ENCODE measurements at places on chromosomes 4 and X.

- peak; percentile 49 for DNase-seq
Observed at GRCh38 chr4:39660045-39660444, 21.4 kb upstream of the SMIM14 start.

DNA sequence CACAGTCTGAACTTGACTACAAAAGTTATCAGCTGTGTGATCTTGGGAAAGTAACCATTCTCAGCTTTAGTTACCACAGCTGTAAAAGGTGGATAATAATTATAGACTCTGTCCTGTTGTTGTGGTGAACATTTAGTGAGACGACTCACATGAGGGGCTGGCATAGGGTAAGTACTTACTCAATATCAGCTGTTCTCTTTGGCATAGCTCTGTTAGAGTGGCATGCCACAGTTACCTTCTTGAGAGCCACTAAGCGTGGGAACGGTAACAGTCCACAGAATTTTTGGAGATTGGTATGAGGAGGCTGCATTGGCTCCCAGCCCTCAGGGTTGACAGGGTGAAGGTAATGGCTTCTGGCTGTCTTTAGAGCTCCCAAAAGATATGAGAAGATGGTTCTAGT is 13.2 kb upstream of the HAND2 start:
- DNase-seq = no peak

- DNase-seq = no peak
Observed at GRCh38 chr4:2341261-2341841, 77.1 kb downstream of the ZFYVE28 start.

GRCh38 chr4:116058129-116058528 is 944.7 kb upstream of the NDST4 start:
- DNase-seq = no peak

- DNase-seq = no peak
Observed at GRCh38 chr4:140735779-140736391, 20.3 kb downstream of the TBC1D9 start.

DNA sequence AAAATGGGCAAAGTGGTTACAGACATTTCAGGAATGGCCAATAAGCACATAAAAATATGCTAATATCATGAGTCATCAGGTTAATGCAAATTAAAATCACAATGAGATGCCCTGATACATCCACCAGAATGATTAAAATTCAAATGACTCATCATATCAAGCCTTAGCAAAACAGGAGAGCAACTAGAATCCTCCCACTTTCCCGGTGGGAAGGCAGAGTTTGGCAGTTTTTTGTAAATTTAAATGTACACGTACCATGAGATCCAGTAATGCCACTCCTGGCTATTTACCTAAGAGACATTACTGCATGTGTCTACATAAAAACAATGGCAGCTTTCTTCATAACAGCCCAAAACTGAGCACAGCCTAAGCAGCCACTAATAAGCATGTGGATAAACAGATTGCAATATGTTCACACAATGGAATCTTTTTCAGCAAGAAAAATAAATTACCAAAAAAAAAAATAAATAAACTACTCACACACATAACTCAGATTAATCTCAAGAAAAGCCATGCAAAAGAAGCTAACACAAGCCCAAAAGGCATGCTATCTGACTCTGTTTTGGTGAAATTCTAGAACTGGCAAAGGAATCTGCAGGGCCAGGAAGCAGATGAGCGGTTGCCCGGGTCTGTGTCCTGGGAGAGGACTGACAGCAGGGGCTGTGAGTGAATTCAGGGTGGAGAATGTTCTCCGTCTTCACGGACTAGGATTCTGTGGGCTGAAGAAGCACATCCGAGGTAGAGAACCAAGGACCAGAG is 48.8 kb downstream of the AFAP1 start:
- DNase-seq = peak; percentile 95

DNA sequence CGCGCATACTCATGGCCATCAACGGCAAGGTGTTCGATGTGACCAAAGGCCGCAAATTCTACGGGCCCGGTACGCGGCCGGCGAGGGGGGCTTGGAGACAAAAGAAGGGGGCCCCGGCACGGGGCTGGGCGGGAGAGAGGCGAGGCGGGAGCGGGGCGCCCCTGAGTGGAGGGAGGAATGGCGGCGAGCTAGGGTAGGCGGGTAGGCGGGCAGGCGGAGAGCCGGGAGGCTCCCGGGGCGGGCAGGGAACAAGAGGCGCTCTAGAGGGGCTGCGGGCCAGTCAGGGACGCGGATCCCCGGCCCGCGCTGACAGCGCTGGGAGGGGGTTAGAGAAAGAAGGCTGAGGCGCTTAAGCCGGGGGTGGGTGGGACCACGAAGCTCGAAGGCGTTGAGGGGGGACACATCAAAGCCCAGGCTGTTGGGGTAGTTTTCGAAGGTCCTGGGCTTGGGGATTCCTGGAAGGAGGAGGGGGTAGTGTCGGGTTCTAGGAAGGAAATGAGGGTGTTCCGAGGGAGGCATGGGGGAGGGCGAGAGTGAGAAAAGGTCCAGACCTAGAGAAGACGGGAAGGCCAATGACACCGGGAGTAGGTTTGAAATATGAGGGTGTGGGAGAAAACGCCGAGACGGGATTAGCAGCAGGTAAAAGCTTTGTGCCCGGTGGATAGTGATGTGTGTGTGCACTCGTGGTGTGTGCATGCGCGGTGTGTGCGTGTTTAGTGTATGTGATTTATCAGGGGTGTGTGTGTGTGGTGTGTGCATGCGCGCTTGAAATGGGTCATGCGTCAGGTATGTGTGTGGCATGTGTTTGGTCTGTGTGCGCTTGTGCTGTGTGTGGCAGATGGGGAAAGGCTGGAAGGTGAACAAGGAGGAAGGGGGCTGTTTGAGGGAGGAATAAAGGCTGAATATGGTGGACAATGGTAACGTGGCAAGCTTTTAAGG is 807 bp downstream of the PGRMC1 start:
- peak; percentile 69 for DNase-seq

DNA sequence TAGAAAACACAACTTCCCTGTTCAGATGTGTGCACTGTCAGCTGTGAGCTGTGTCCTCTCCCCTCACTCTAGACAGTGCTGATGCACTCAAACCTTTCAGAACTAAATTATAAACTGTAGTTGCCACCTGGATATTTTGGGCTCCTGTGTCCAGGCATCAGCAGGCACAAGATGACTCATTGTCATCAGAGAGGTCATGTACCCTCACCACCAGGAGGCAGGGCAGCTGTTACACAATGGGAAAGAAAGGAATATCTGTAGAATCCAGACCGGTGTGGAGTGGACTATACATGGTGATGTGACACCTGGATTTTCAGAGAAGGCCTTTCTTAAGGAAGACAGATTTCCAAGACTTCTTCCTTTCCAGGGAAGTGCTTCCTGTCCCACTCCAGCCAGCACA is 854.4 kb upstream of the AGA start:
- DNase-seq = no peak

DNA sequence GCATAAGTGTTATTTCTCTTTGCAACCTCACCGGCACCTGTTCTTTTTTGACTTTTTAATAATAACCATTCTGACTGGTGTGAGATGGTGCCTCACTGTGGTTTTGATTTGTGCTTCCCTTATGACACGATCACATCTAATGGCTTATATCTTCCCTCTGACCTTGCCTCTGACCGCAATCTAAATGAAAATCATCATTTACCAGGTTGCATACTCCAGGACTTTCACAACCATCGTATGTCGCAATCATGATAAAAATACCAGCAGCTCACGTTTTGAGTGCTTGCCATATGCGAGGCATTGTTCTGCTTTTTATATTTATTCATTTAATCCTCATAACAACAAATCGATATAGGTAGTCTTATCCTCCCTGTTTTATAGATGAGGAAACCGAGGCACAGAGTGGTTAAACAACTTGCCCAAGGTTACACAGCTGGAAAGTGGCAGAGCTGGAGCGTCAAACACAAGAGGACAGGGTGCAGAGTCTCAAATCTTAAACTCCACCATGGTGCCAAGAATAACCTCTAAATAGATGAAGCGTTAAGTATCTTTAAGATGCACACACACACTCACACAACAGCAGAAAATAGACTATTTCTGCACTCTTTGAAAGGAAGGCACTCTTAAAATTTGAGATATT is 102.2 kb downstream of the SEL1L3 start:
- DNase-seq = no peak

- DNase-seq = no peak
Observed at GRCh38 chrX:102637561-102637960, 13.7 kb upstream of the GPRASP1 start.

- DNase-seq = peak; percentile 49
Observed at GRCh38 chr4:158913766-158914165, 144.9 kb downstream of the FNIP2 start.

- peak; percentile 1 for DNase-seq
Observed at GRCh38 chrX:110987292-110987691, 108.7 kb upstream of the PAK3 start.

DNA sequence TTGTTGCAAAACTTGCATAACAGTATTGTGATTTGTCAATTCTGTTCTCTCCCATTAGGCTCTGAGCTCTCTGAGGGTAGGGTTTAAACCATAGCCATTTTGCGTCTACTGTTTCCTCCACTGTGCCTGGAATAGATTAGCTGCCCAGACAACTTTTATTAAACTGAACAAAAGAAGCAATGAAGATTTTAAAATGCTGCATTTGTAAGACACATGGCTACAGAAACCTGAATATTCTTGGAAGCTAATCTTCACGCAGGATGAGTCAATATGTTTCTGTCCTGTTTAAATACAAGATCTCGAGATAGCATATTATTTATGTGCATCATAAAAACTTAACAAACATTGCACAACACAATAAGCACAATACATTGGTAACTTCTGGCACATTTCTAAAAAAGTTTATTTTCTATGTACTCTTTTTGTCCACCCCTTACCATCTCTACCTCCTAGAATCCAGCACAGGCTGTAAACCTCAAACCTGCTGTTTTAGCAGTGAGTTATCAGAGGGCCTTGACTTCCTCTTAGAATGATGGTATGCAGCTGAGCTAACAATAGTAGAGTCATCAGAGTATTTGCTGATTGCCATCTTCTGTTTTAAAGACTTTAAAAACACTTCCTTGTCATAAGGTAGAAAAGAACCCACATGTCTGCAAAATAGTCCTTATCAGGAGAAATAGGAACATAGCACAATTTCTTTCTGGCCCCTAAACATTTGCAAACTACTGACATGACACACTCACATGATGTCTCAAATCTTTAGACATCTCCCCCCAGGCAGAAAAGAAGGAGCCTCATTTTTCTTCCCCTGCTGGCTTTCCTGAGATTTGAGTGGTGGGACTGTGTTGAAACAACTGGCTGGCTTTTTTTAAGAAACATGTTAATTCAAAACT is 10.6 kb upstream of the CCNG2 start:
- DNase-seq = no peak

GRCh38 chr4:76457885-76458284 is 22.9 kb downstream of the SHROOM3 start:
- no peak for DNase-seq

DNA sequence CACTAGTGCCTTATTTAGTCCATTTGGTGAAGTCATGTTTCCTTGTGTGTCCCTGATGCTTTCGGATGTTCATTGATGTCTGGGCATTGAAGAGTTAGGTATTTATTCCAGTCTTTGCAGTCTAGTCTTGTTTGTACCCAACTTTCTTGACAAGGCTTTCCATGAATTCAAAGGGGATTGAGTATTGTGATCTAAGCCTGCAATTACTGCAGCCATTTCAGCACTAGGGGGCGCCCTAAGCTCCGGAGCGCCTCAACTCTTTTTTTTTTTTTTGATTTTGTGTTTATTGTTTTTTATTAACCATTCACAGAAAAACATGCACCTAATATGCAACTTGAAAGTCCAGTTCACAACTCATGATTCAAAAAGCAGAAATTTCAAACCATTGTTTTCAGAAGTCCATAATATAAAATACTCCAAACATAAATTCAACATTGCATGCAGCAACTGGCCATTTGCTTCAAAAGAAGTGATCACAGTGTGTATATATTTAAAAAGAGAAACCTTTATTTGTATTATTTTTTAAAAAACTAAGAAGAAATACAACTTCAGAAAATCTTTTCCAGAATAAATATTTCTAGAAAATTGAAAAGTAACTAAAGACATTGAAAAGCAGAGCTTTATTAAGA is 59.2 kb downstream of the PTPN13 start:
- DNase-seq = no peak

- DNase-seq = no peak
Observed at GRCh38 chrX:75291611-75292010, 17.7 kb downstream of the UPRT start.

- no peak for DNase-seq
Observed at GRCh38 chr4:37890801-37891259, at the start of gene TBC1D1. TSS of gene TBC1D1 (plus strand) at chr4:37891084. CDS start at chr4:37902096, 11,012 bp downstream.

- DNase-seq = no peak
Observed at GRCh38 chrX:65582450-65583082, 48.0 kb upstream of the LAS1L start.

DNA sequence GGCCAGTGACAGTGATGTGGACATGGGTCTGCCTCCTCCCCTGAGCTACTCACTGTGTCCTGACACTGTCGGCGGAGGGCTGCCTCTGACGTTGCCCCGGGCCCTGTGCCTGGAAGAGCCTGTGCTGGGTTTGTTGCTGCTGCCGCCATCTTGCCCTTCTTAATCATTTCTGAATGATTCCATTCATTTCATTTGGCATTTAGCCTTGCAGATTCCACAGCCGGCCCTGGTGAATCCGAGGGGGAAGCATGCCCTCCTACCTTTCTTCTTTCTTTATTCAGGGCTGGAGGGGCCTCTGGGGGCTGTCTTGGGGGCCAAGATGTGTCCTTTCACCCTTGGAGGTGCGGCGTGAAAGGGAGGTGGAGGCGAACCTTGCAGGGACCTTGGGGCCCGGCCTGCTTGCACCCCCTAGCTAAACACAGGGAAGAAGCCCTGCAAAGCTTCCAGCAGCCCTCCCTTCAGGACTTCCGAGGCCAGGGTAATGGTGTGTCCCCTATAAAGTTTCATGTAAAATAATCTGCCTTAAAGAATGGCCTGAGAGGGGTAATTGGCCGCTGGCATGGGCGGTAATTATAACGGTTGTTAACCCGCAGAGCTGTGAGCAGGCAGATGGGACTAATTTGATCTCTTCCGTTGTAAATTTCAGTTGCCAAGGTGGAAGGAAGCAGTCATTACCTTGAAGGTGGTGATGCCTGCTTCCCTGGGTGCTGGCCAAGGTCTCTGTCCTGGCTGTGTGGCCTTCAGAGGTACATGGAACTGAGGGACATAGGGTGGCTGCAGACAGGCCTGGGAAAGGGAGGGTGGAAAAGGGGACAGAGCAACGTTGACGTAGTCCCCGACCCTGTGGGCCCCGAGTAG is 92.3 kb downstream of the PSAPL1 start:
- DNase-seq = no peak

- peak; percentile 31 for DNase-seq
Observed at GRCh38 chr4:108889696-108890483, 127.0 kb upstream of the ETNPPL start.

DNA sequence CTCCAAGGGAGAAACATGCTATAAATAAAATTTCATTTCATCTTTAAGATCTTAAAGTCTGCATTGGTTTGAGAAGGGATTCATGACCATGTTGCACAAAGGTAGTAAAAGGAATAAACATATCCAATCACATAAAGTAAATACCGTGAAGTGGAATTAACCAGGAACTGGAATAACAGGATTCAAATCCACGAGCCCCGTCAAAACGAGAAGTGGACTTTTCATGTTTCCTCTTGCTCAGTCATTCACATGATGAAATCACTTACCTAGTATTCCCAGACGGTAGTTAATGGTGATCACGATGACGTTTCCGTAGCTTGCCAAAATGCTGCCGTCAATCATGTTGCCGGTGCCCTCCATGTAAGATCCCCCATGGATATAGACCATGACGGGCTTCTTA is 199.7 kb downstream of the NLGN4X start:
- DNase-seq = no peak
